ENCODE measurements at places on chromosomes 5 and 9. TPM values are rescaled to one million over a fixed set of nuclear protein-coding genes. Genes with fewer than 3 reads are reported as not detected.

Gene FOXE1
- 0.12 TPM for polyA plus RNA-seq

Gene ATP6V0E1
- polyA plus RNA-seq = 250 TPM

GRCh38 chr5:52895075-52895474 is 94.1 kb upstream of the ITGA2 start:
- no peaks in the 10 kb centered on the region for H3K27me3 ChIP-seq
- H3K4me3 ChIP-seq = no peak overlapping the region
- no peaks in the 10 kb centered on the region for H3K36me3 ChIP-seq
- no peak for DNase-seq

DNA sequence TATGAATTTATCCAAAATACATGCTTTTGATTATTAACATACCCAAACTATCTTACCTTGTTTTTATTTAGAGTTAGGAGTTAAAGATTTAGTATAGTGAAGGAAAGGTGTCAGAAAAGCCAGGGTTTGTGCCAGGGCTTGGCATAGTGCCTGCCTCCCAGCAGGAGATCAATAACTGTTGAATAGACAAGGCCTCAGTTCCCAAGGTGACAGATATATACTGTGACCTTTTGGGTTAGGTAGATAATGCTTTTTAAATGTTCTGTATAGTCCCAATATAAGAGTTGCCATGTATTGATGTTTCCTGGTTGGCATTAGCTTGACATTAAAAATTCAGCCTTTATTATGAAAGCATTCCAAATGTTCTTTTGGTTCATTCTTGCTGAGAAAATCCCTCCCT is 121.8 kb downstream of the MCTP1 start:
- no peaks in the 10 kb centered on the region for H3K36me3 ChIP-seq
- H3K4me3 ChIP-seq = no peak overlapping the region
- H3K27ac ChIP-seq = no peak overlapping the region
- H3K27me3 ChIP-seq = no peaks in the 10 kb centered on the region

GRCh38 chr5:91146905-91147600 is 236.1 kb downstream of the ARRDC3 start:
- DNase-seq = no peak
- no peak overlapping the region for H3K27ac ChIP-seq
- H3K4me3 ChIP-seq = no peak overlapping the region
- H3K4me1 ChIP-seq = no peaks in the 10 kb centered on the region
- no peaks in the 10 kb centered on the region for H3K27me3 ChIP-seq

Gene SLC6A19
- polyA plus RNA-seq = not detected

- H3K36me3 ChIP-seq = no peaks in the 10 kb centered on the region
- H3K4me1 ChIP-seq = peaks cover 24% of the 10 kb centered on the region
- no peak for DNase-seq
- H3K4me3 ChIP-seq = no peak overlapping the region
- no peak overlapping the region for H3K27ac ChIP-seq
These were observed 9.6 kb upstream of the PLPP1 start for GRCh38 chr5:55544341-55544740.

- H3K27ac ChIP-seq = no peak overlapping the region
- no peaks in the 10 kb centered on the region for H3K27me3 ChIP-seq
- H3K4me3 ChIP-seq = no peak overlapping the region
- peaks cover under 1% of the 10 kb centered on the region for H3K36me3 ChIP-seq
- H3K4me1 ChIP-seq = peaks cover 20% of the 10 kb centered on the region
These were observed 317.0 kb upstream of the RPS23 start for GRCh38 chr5:82595113-82595512.

Gene ABLIM3
- 0.19 TPM for polyA plus RNA-seq

DNA sequence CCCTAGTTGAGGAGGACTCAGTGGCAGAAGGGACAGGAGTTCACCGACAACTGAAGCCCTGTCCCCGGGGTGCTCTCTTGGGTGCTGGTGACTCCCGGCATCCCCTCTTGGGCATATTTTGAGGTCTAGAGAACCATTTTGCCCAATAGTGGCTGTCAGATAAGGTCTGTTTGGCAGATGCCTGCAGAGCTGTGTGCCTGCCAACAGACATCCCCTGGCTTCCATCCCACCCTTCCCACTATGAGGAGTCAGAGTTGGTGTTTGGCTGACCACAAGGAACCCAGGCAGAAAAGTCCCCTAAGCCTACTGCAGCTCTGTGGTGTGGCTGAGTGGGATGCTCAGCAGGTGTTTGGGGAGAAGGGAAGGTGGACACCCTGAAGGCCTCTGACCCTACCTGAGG is 207.0 kb downstream of the AUH start:
- H3K27ac ChIP-seq = no peak overlapping the region
- no peaks in the 10 kb centered on the region for H3K27me3 ChIP-seq
- no peak for DNase-seq
- no peak overlapping the region for H3K4me3 ChIP-seq

Gene SLC36A2
- polyA plus RNA-seq = not detected

DNA sequence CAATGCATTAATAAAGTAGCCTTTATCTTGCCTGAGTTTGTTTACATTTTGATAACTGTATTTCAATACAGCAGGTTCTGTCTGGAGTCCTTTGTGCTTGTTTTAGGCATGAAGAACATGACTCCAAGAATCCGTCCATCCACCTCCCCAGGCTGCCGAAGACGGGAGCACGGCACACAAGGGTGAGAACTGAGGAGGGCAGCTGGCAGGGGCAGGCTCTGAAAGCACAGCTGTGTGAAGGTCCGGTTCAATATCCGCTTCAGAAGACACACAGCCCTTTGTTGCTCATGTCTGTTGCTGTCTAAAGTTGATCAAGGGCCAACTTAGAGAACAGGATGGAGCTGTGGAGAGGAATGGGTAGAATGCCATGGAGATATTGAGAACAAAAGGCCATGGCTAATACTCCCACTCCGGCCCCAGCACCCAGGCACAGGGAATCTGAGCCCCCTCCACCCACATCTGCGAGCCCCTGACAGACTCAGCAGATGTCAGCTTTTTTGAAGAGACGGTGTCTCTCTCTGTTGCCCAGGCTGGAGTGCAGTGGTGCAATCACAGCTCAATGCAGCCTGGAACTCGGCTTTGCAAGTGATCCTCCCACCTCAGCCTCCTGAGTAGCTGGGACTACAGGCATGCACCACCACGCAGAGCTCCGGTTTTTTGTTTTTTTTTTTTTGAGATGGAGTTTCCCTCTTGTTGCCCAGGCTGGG is 58.5 kb upstream of the GNE start:
- H3K36me3 ChIP-seq = no peaks in the 10 kb centered on the region
- H3K27me3 ChIP-seq = no peaks in the 10 kb centered on the region
- DNase-seq = no peak
- H3K4me1 ChIP-seq = peaks cover 17% of the 10 kb centered on the region
- H3K27ac ChIP-seq = no peak overlapping the region
- H3K4me3 ChIP-seq = no peak overlapping the region

GRCh38 chr9:123027517-123027916 is 6.0 kb upstream of the GPR21 start:
- no peaks in the 10 kb centered on the region for H3K27me3 ChIP-seq
- H3K4me1 ChIP-seq = no peaks in the 10 kb centered on the region
- no peak for DNase-seq
- no peak overlapping the region for H3K27ac ChIP-seq
- H3K36me3 ChIP-seq = peaks cover 4% of the 10 kb centered on the region

GRCh38 chr5:141508798-141509611 is 20.1 kb downstream of the PCDHGC5 start:
- H3K4me1 ChIP-seq = peaks cover 19% of the 10 kb centered on the region
- H3K4me3 ChIP-seq = peak overlapping the region; percentile 60
- peak; percentile 80 for DNase-seq
- H3K36me3 ChIP-seq = no peaks in the 10 kb centered on the region
- peak overlapping the region; percentile 59 for H3K27ac ChIP-seq

DNA sequence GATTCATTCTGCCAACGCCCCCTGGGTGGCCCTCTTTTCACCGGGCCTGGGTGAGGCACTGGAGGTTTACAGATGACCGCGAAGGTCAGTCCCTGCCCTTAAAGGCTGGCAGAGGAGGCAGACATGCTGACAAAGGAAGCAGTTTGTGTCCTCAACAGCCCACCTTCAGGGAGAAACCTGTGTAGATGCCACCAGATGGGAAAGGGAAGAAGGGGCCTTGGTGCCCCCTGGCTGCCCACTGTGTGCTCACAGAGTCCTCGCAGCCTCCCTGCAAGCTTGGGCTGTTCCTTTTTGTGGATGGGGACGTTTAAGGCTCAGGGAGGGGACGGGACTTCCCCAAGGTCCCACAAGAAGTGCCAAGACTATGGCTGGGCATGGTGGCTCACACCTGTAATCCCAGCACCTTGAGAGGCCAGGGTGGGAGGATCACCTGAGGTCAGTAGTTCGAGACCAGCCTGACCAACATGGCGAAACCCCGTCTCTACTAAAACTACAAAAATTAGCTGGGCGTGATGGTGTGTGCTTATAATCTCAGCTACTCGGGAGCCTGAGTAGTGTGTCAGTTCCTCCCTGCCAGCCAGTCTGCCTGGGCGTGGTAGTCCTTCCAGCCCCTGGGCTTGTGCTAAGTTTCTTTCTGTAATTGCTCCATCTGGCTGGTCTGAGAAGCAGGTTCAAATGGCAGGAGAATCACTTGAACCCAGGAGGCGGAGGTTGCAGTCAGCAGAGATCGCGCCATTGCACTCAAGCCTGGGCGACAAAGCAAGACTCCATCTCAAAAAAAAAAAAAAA is 36.2 kb downstream of the NEK6 start:
- H3K27me3 ChIP-seq = no peaks in the 10 kb centered on the region
- H3K27ac ChIP-seq = no peak overlapping the region
- no peaks in the 10 kb centered on the region for H3K4me1 ChIP-seq

GRCh38 chr5:4295663-4296339 is 700.2 kb downstream of the IRX1 start:
- DNase-seq = peak; percentile 75
- no peaks in the 10 kb centered on the region for H3K4me1 ChIP-seq
- no peaks in the 10 kb centered on the region for H3K36me3 ChIP-seq
- no peaks in the 10 kb centered on the region for H3K27me3 ChIP-seq

Gene PPP2R2B
- polyA plus RNA-seq = 28.4 TPM

- no peak overlapping the region for H3K4me3 ChIP-seq
- DNase-seq = no peak
- no peaks in the 10 kb centered on the region for H3K36me3 ChIP-seq
- no peak overlapping the region for H3K27ac ChIP-seq
These were observed 24.3 kb upstream of the SPEF2 start for GRCh38 chr5:35593338-35593737.

Gene IL33
- polyA plus RNA-seq = not detected

- no peaks in the 10 kb centered on the region for H3K27me3 ChIP-seq
- no peaks in the 10 kb centered on the region for H3K36me3 ChIP-seq
- H3K4me3 ChIP-seq = no peak overlapping the region
- no peaks in the 10 kb centered on the region for H3K4me1 ChIP-seq
- no peak for DNase-seq
- H3K27ac ChIP-seq = no peak overlapping the region
These were observed 129.2 kb upstream of the MAN2A1 start for GRCh38 chr5:109560554-109560953.

DNA sequence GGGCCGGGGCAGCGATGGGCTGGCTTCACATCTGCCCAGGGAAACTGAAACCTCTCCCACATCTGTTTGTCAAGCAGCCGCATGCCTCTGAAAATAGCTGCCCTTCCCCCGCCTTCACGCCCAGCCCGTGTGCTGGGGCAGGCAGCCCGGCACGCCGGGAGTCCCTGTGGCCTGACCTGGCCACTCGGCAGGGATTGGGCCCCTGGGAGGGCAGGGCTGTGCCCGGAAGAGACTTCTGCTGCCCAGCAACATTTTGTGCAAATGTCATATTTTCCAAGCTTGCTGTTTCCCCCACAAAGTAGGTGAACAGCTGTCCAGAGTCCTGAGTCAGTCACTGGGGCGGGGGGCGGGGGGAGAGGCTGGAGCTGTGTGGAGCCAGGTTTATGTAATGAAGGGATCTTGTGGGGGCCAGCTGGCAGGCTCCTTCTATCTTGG is 8.2 kb downstream of the COL27A1 start:
- H3K36me3 ChIP-seq = no peaks in the 10 kb centered on the region
- no peak overlapping the region for H3K4me3 ChIP-seq

DNA sequence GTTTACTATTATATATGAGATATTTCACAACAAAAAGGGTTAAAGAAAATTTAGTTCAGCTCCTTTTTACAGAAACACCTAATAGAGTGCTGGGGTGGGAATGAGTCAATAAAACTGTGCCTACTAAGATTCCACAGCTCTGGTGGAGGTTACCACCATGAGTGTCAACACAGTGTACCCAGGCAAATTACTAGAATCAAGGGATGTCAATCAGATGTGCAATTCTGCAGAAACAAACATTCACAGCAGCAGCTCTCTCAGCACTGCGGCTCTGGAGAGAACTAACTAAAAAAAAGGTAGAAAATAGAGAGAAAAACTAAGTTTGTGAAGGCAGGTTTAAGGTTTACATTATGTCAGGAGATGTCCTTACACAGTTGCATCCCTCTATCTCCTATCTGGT is 1313.0 kb downstream of the MAT2B start:
- no peak for DNase-seq
- no peaks in the 10 kb centered on the region for H3K4me1 ChIP-seq
- no peak overlapping the region for H3K27ac ChIP-seq
- H3K27me3 ChIP-seq = no peaks in the 10 kb centered on the region
- no peaks in the 10 kb centered on the region for H3K36me3 ChIP-seq

DNA sequence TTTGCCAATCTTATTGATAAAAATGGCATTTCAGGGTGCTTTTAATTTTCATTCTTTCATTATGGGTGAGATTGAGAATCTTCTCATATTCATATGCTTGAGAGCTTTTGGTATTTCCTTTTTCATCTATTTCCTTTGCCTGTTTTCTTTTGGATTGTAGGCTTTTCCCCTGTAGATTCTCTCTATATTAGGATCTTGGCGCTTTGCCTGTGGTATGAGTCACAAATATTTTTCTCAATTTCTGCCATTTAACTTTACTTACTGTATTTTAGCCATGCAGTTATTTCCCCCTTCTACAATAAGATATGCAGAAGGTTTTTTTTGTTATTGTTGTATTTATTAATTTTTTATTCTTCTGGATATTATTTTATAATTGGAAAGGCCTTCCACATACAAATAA is 21.5 kb upstream of the KLF9 start:
- no peaks in the 10 kb centered on the region for H3K36me3 ChIP-seq
- H3K4me3 ChIP-seq = no peak overlapping the region
- no peaks in the 10 kb centered on the region for H3K27me3 ChIP-seq
- no peak overlapping the region for H3K27ac ChIP-seq
- DNase-seq = no peak
- no peaks in the 10 kb centered on the region for H3K4me1 ChIP-seq

- no peaks in the 10 kb centered on the region for H3K36me3 ChIP-seq
- DNase-seq = no peak
- peaks cover 17% of the 10 kb centered on the region for H3K4me1 ChIP-seq
- no peak overlapping the region for H3K27ac ChIP-seq
- no peaks in the 10 kb centered on the region for H3K27me3 ChIP-seq
These were observed 2.9 kb downstream of the DHX29 start for GRCh38 chr5:55304584-55304983.

- no peak overlapping the region for H3K27ac ChIP-seq
- peaks cover 20% of the 10 kb centered on the region for H3K36me3 ChIP-seq
- no peak overlapping the region for H3K4me3 ChIP-seq
These were observed 17.0 kb downstream of the PTCD2 start for GRCh38 chr5:72337159-72337558.

- no peak overlapping the region for H3K27ac ChIP-seq
- H3K4me1 ChIP-seq = no peaks in the 10 kb centered on the region
- no peak overlapping the region for H3K4me3 ChIP-seq
- no peak for DNase-seq
- no peaks in the 10 kb centered on the region for H3K36me3 ChIP-seq
These were observed 95.0 kb upstream of the PRR16 start for GRCh38 chr5:120368923-120369715.

Gene LECT2
- 0.45 TPM for polyA plus RNA-seq
